Adipocyte (in vitro differentiated cells): ENCODE measurements at places on chromosomes 1 and 21.

GRCh38 chr1:53878492-53879105, 11.0 kb downstream of the YIPF1 start:
- DNase-seq, result peak; percentile 86

DNA sequence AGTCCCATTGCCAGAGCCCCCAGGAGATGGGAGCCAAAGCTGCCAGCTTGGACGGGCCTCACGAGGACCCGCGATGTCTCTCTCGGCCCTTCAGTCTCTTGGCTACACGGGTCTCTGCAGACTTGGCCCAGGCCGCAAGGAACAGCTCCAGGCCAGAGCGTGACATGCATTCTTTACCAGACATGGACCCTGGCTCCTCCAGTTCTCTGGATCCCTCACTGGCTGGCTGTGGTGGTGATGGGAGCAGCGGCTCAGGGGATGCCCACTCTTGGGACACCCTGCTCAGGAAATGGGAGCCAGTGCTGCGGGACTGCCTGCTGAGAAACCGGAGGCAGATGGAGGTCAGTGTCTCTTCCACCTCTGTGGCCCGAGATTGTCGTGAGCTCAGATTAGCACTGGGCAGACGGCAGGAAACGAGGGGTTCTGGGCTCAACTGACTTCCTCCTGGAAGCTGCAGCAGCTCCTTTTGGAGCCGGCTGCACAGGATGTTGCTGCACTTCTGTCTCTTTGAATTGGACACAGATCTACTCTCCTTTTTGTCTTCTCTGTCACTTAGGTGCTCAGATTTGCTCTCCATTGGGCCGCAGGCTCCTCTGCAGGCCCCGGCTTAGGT, 68.0 kb downstream of the DISC1 start:
- DNase-seq, result no peak

DNA sequence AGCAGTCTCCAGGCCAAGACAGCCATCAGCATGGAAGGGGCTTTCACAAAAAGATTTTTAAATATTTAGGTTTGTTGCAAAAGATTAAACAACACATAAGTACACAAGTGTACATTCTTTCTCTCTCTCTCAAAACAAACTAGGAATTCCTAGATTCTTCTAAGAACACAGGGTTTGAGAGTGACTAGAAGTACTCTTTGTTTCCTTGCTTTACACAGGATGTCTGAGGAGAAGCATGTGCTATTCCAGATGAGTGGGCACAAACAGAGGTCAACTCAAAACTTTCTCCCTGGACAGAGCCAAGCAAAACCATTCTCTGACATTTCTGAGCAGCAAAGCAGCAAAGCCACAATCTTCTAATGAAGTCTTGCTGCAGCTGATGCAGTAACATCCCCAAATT, 210.6 kb upstream of the HOOK1 start:
- DNase-seq, result peak; percentile 44

DNA sequence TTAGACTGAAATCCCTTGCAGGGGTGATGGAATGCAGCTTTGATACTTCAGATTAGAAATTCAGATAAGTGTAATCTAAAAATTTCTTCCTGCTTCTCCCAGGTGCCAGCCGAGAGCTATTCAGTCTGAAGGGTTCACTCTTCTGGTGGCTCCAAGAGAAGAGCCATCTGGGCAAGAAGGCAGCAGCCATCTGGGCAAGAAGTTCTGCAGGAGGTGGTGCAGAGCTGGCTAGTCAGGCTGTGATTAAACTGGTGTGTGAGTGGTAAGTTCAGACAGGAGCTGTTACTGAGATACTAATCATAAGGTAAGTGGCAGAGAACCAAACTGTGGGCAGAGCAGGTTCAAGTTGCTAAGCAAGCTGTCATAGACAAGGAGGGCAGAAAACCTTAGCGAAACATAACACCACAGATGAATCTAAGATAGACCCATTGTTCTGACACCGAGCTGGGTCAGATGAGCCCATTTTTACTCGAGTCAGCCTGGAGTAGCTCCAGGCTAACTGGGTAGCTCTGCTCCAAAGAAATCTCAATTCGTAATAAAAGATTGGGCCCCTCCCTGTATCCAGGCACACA, 14.4 kb upstream of the TP53BP2 start:
- DNase-seq, result no peak

- peak; percentile 84 for DNase-seq
These were observed at the start of gene AK5 for GRCh38 chr1:77281491-77282186. Gene AK5 (plus strand): TSS chr1:77282019. CDS start chr1:77282314, 295 bp downstream.

GRCh38 chr21:46325073-46325912, 1.3 kb downstream of the PCNT start:
- DNase-seq, result peak; percentile 73

GRCh38 chr1:147080006-147080661, 92.1 kb downstream of the PRKAB2 start:
- peak; percentile 10 for DNase-seq

GRCh38 chr1:151846686-151847237, 6.8 kb downstream of the THEM5 start:
- DNase-seq, result no peak

GRCh38 chr21:34363733-34364132, at the start of gene KCNE2:
Gene KCNE2 (plus strand): TSS chr21:34364006. CDS start chr21:34370479, 6,473 bp downstream.
- no peak for DNase-seq

- DNase-seq, result no peak
These were observed 6.8 kb upstream of the RNF223 start for GRCh38 chr1:1080951-1081310.

DNA sequence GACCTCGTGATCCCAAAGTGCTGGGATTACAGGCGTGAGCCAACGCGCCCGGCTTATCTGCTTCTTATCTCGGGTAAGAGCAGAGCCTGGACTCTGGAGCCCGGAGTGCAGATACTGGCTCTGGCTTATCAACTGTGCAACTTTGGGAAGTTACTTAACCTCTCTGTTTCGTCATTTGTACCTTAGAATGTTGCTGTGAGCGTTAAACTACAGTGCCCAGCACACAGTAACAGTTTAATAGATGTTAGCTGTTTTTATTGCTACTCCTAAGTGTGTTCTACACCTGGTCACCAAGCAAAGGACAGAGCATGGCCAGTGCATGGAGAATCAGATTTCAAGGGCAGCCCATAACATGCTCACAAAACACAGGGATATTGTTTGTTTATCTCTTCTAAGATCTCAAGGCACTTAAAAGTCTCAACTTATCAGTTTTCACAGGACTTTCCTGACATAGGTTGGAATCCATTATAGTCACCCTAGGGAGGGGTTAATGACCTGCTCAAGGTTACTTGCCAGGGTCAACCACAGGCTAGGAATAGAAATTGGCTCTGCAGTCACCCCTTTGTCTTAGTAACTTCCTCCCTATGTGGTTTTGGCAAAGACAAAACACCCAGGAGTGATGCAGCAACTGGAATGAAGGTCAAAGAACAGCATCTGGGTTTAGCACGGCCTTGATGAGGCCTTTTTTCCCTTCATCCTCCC, 22.5 kb upstream of the SRP9 start:
- peak; percentile 72 for DNase-seq

DNA sequence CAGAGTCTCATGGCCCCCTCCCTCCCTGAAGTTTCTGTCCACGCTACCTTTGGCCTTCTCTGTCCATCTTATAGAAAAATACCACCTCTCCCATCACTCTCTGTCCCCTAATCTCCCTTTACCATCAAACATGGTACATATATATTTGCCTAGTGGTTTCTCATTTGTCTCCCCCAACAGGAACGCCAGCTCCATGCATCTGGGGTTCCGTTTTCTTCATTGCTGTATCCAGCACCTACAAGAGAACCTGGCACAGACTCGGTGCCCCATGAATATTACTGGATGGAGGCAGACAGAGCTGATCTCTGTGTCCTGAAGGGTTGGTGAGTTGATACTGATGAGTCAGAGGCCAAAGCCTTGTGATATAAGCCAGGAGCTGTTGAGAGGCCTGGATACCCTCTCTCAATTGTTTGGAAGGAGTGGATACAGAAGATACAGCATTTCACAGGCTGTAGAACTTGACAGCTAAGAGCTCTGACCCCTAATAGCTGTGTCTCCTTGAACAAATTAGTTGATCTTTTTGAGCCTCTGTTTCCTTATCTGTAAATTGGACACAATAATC, 21.9 kb downstream of the HEYL start:
- DNase-seq, result no peak

GRCh38 chr1:36650200-36651065, 167.7 kb upstream of the CSF3R start:
- DNase-seq, result peak; percentile 65

GRCh38 chr21:33936301-33937038, 20.9 kb upstream of the ATP5PO start:
- no peak for DNase-seq

DNA sequence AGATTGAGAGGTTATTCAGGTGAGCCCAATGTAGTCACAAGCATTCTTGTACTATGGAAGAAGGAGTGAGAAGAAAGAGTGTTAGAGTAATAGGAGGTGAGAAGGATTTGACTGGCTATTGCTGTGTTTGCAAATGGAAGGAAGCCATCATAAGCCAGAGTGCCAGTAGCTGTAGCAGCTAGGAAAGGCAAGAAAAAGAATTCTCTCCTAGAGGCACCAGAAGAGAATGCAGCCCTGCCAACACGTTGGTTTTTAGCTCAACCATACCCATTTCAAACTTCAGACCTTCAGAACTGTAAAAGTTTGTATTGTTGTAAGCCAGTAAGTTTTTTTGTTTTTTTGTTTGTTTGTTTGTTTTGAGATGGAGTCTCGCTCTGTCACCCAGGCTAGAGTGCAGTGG, 8.9 kb upstream of the IL12RB2 start:
- no peak for DNase-seq

DNA sequence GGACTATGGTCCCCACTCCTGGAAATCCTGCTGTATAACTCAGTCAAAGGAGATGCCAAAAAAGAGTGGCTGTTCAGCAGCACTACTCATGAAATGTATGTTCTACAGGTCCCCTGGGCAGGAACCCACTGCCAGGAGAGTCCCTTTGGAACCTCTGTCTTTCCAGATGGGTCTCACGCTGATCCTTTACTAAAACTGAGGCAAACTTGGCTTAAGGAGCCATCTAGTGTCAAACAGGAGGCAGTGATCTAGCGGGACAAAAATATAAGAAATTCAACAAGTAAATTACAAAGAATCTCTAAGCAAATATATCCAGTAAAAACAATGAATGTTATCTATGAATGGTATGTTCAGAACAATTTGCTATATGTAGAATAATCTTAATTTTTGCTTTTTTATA, 80.5 kb upstream of the PRMT6 start:
- no peak for DNase-seq

DNA sequence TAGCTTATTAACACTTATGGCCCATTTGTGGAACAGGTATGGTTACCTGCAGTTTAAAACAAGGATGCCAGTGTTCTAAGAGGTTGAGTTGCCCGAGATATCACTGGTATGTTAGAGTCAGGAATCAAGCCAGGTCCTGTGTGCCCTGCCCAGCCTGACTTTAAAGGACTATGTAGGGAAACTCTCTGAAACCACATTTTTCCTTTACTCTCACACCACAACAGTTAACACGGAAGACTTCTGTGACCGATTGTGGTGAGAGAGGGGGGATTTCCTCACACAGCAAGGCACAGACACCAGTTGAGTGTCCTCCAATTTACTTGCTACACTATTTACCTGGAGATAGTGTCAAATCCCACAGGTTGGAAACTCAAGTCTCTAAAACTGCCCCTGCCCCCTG, 47.8 kb downstream of the UCK2 start:
- no peak for DNase-seq

DNA sequence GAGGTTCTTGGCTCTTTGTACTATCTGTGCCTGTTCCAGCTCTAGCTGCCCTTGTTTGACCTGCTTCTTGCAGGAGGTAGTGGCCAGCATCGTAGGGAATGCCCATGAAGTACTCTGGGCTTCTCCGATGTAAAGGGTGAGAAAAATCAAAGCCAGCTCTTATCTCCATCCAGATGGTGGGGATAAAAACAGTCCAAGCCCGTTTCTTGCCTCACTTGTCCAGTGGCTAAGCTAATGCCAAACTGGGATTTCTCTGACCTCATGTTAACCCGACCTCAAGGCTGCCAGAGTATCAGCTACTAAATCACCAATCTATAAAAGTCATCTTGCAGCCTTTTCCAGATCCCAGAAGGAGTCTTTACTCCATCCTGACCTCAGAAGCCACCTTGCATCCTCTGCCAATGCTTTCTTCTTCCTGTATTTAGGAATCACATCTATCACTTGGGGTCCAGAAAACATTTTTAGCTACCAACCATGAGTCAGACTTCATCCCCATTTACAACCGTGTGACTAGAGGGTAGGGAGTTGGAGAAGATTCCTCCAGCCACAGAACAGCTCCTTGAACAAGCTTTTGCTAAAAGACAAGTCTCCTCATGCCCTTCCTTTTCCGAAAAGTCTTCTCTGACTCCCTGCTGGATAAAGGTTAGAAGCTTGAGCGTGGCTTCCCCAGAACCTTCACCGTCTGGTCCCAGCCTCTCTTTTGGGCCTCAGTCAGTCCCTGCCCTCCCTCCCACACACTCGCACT, 35.9 kb downstream of the KCNC4 start:
- no peak for DNase-seq

DNA sequence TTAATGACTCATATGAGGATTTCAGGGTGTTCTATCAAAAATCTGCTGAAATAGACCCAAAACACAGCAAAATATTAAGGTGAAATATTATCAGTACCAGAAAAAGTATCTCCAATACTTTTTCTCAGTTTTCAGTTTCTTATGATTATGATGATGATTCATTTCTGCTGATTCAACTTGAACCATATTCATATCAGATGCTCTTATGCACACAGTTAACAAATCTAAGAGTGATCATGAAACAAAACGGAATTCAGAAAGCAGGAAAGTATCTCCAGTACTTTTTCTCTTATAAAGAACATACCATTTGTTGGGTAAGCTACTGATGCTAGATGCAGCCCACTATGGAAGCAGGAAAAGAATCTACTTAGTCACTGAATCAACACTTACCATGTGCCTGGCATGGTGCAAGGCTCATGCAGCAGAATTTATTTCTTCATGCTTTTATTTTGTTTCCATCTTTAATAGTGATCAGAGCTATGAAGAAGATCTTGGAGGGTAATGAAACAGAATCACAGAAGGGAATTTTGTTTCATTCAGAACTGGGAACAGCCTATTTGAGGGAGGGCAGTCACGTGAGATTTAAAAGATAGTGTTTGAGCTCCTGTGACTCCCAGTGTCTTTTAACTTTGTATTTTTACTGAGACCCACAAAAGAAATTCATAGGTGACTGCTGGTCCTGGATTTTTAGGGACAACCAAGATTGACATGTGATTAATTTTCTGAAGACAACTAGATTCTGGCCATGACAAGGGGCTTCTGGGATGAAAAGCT, 480.6 kb downstream of the SETD4 start:
- no peak for DNase-seq

- DNase-seq, result no peak
These were observed 57.9 kb downstream of the CCN1 start for GRCh38 chr1:85638412-85638811.

DNA sequence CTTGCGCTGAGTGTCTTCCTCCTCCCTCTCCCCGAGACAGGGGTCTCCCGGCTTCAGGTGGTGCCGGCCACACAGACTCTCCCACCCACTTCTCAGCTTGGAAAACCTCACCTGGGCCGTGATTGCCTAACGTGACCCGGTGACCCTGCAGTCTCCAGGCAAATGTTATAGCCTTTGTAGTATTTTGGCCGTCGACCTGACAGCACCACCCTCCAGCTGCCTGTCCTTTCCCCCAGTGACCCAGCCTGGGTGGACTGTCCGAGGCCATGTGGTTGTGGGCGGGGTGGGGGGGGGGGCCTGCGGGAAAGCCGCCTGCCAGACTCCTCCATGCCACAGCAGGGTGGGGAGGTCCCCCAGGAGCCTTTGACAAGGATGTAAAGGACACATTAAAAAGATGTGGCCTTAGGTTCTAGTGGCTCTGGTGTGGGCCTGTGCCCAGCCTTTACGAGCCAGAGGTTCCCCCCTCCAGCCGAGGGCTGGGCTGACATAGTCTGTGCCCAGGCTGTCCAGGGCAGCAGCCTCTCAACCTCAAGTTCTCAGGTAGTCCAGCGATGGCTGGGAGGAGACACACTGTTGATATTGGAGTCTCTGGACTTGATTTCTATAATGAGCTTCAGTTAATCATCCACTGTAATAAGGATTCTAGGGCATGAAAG, 8.1 kb downstream of the TOR3A start:
- no peak for DNase-seq
